ENCODE measurements at places on chromosomes 7 and 10.

DNA sequence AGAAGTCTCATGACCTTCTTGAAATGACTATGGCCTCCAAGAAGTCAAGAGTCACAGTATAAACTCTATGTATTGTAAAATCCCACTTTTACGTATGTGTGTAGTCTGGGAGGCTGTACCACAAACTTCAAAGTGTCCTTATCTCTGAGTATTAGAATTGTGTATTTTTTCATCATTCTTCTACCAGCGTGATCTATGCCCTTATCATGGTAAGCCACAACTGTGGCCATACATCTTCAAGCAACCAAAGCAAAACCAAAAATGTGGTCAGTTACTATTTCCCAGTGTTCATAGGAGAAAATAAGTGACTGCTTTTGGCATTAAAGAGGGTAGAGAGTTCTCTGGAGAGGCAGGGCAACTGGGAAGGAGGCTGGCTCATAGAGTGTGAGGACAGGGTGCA, 42.8 kb downstream of the SPOCK2 start:
- DNase-seq: no peak

DNA sequence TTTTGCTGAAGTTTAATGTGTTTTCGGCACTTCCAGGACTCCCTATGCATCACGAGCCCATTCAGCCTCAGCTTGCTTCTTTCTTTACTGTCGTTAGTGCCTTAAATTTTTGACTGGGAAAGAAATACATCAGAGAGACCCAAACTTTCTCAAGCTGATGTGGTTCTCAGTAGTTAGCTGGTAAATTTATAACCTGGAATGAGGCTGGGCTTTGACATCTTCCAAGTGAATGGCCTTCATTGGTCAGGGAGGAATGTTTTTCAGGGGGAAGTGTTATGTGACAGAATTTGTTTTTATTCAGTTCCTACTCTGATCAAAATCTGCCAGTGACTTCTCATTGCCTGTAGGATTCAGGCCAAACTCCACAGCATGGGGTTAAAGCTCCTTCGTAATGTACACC, 296.9 kb downstream of the SORCS3 start:
- DNase-seq: no peak

DNA sequence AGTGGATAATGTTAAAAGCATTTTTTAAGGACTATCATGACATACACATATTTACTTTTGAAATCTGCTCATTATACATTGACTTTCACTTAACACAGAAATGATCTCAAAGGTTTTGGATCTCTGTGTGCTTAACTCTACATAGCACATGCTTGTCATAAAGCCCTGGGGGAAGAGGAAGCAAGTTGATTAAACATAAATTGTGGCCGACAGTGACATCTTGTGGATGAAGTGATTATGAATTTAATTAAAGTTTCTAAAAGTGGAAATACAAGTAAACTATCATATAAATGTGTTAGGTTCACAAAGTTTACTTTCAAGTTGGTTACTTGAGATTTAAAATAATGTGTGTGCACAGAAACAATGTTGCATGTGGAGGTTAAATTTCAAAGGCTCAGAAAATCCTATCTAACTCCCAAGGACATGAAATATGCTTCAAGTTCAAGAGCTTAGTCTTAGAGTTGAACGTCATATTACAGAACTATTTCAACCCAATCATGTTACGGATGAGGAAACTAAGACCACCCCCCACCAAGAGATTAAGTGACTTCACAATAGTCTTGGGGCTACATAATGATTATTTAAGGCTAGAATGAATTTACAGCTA, 1247.8 kb downstream of the GATA3 start:
- peak; percentile 37 for DNase-seq

DNA sequence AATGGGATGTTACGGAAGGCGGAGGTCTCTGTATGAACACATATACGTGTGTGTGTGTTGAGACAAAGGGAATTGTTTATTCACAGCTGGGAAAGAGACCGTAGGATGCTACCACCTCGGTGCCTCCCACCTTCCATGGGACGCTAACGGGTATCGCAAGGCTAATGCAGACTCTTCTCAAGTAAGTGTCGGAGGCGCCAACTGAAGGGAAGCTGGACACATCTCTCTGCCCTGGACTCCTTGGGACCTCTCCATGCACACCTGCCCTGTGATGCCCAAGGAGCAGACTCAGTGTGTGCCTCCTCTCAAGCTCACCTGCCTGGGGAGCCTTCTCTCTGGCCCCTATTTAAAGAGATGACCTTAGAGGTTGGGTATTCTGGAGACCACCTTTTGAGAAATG, 230.9 kb downstream of the DNAJB6 start:
- DNase-seq: no peak

DNA sequence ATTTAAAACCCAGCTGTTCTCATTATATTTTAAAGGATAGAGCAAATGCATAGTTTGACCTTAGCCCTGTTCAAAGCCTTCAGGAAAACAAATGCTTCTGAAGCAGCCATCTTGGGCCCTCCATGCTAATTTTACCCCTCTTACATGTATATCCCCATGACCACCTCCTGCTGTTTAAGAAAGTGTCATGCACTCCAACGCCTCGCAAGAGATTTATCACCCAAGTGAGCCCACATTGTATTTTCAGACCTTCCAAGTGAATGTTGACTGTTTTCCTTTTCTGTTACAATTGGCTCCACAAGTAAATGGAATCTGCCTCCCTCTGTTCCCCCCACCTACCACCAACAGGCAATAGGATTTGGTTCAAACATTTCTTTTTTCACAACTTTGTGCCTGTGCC, 5.3 kb downstream of the TMEM72 start:
- no peak for DNase-seq

- no peak for DNase-seq
Observed at GRCh38 chr10:32232378-32232777, 114.6 kb downstream of the EPC1 start.
